CD8-positive, alpha-beta T cell (primary cell): ENCODE measurements at places on chromosomes 13 and 19.
A peak's percentile ranks its signal among the peaks of the same experiment; 100 is the strongest.

GRCh38 chr19:35732540-35733179 lies 9.6 kb downstream of the IGFLR1 start:
- no peak for DNase-seq

DNA sequence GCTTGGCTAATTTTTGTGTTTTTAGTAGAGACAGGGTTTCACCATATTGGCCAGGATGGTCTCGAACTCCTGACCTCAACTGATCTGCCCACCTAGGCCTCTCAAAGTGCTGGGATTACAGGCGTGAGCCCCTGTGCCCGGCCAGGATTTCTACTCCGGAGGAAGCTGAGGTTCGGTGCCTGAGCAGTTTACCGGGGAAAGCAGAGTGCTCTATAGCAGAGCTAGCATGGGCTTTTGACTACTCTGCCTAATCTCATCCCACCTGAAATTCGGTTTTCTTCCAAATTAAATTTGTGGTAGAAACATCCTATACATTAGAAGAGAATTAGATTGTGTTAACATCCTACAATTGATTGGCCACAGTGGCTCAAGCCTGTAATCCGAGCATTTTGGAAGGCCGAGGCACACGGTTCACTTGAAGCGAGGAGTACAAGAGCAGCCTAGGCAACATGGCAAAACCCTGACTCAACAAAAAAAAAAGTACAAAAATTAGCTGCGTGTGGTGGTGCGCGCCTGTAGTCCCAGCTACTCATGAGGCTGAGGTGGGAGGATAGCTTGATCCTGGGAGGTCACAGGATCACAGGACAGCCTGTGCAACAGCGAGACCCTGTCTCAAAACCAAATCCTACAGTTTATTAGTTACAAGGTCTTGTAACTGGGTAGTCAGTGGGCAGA lies 1.6 kb downstream of the RPL13A start:
- peak; percentile 36 for DNase-seq

DNA sequence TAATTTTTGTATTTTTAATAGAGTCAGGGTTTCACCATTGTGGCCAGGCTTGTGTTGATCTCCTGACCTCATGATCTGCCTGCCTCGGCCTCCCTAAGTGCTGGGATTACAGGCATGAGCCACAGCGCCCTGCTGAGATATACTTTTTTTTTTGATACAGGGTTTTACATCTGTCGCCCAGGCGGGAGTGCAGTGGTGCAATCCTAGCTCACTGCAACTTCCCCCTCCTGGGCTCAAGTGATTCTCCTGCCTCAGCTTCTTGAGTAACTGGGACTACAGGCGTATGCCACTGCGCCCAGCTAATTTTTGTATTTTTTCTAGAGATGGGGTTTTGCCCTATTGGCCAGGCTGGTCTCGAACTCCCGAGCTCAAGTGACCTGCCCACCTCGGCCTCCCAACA lies 2.0 kb downstream of the COLGALT1 start:
- DNase-seq = no peak

DNA sequence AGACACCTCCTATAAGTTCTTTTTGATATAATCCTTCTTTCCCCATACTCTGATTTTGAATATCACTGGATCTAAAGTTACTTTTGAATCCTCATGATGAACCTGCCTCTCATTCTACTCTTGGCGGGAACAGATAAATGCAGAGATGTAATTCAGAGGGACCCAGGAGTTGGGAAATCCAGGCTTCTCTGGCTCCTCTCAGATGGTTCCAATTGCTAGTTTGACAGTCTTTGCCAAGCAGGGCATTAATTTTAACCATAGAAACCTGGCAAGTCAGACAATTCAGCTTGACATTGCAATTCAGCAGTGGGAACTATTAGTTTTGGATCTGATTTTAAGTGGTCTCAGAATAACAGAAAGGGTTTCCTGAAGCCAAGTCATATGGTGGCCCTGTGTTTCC lies 67.3 kb upstream of the KLF12 start:
- DNase-seq = no peak

GRCh38 chr19:2659856-2660432 lies 42.5 kb downstream of the GNG7 start:
- no peak for DNase-seq

GRCh38 chr19:33771384-33772101 lies 25.1 kb upstream of the KCTD15 start:
- peak; percentile 43 for DNase-seq

DNA sequence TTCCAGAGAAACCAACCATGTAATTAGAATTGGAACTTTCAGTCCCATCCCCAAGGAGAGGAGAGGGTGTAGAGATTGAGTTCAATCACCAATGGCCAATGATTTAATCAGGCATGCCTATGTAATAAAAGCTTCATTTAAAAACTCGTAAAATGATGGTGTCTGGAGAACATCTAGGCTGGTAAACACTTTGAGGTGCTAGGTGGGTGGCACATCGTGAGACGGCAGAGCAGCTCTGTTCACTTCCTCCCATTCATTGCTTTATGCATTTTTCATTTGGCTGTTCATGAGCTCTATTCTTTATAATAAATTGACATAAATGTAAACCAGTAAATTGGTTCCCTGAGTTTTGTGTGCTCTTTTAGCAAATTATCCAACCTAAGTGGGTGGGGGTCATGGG lies 90.1 kb downstream of the ELF1 start:
- DNase-seq = no peak

GRCh38 chr13:37473035-37473434 lies 125.5 kb downstream of the POSTN start:
- DNase-seq = no peak

DNA sequence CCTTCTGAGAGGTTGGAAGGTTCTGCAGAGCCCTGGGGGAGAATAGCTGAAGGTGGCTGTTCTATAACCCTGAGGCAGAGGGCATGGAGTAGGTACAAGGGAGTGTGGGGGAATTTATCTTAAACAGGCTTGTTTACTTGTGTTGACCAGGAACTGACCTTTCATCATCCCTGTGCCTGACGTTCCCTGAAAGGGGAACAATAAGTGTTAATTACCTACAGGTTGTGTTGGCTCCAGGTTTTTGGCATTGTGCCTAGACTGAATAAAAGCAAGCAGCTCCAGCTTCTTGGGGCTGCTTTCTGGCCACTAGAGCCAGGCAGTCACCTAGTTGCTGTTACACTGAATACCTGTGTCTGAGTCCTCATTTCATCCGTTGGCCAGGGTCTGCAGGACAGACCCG lies 60.0 kb downstream of the ZNF627 start:
- no peak for DNase-seq

DNA sequence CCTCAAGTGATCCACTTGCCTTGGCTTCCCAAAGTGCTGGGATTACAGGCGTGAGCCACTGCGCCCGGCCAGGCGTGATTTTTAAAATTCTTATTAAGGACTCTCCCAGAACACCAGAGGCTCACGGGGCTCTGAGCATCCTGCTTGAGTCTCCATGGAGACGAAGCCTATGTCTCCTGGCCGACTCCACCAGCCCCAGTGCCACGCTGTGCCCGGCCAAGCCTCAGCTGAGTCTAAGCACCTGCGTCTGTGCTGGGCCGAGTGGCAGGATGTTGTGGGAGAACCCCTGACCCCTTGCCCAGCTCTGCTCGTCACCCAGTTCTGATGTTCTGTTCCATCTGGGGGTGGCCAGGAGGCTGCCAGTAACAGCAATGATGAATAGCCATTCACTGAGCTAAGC lies 3.9 kb upstream of the CELF5 start:
- no peak for DNase-seq

GRCh38 chr13:75902166-75903104 lies 266.3 kb downstream of the LMO7 start:
- DNase-seq = no peak

- DNase-seq = no peak
Measured at GRCh38 chr13:83691966-83692365, 190.3 kb downstream of the SLITRK1 start.

DNA sequence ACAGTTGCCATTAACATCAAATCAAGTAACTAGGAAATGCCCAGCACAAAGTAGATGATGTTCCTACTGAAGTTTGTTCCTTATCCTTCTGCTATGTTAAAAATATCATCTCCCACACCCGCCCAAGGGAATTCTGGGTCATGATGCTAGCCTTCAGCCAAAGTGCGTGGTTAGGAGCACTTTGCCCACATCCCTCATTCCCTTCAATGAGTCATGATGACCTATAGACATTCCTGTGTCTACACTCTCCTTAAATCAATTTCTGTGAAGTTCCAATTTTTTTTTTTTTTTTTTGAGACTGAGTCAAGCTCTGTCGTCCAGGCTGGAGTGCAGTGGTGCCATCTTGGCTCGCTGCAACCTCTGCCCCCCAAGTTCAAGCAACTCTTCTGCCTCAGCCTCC lies 17.0 kb downstream of the RXFP2 start:
- DNase-seq = no peak

DNA sequence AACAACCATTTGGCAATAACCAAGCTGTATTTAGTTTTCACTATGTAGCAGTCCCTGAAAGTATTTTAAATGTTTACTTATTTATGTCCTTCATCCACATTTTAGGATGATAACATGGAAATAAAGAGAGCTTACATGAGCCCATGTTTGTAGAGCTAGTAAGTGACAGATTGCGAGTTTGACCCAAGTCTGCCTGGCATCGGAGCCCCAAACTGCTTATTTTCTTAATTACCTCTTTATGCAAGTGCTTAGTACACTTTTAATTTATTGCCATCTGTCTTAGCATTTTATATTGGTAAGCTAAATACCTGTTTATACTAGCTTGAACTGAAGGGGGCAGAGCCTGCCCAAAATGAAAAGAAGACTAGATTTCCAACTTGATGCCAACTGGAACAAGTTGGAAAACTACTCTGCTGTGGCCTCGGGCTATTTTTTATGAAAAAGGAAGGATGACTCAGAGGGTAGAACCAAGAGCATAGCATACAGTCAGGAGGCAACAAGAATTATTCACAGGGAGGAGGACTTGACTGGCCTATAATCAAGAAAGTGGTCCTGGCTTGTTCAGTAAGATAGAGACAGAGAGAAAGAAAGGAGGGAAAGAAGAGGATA lies 150.2 kb downstream of the NDFIP2 start:
- no peak for DNase-seq
